Neural progenitor cell (in vitro differentiated cells): ENCODE measurements at places on chromosomes 11 and 22.
A peak's percentile ranks its signal among the peaks of the same experiment; 100 is the strongest.

GRCh38 chr22:30922151-30922611 lies 46.4 kb downstream of the MORC2 start:
- DNase-seq = peak; percentile 25

DNA sequence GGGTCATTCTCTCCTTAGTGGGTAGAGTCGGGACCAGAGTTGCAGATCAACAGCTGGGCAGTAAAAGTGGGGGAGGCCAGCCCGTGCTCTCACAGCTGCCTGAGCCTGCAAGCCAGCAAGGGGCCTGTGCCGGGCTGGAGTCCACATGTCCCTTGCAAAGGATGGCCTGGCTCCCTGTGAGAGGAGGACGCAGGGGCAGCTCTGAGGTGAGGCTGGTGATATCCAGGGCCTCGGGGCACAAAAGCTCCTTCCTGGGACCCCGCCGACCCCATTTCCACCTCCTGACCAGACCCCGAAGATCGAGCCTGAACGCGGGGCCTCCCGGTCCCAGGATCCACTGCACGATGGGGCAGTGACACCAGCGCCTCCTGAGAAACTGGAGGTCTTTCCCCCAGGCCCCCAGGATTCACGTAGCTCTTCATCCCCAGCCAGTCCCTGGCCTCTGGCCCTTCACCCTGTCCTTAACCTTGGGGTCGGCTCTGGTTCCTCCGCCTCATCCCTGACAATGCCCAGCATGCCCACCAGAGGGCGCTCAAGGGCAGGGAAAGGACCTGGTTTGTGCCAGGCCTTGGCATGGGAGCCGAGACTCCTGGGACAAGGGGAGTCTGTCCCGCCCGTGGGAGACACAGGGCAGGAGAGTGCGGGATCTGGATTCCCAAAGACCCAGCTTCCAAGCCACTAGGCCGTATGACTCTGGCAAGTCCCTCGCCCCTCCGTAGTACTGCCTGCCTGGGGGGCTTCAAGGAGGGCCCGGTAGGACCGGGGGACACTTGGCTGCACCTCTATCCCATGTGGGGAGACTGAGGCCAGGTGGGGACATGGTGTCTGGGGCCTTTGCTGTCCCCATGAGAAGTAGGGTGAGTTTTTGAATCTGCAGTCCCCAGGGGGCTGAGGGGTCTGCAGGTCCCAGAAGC lies 17.8 kb upstream of the WNT7B start:
- DNase-seq = peak; percentile 77

- no peak for DNase-seq
Observed at GRCh38 chr11:10604798-10605197, 36.3 kb upstream of the LYVE1 start.

DNA sequence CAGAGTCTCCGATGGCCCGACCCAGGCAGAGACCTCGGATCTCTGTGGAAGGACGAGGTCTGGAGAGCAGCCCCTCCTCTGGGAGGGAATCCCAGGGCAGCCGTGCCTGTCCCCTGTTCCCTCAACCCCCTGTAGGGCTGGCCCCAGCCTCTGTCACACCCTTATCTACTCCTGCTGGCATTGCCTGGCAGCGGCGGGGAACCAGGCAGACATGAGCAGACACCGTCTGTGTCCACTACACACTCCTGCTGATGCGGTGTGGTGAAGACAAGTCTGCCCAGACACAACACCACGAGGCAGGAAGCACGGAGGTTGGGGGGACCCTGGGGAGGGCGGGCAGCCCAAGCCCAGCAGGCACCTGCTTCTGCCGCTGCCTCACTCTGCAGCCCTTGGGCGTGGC lies 52.5 kb upstream of the A4GALT start:
- DNase-seq = no peak

DNA sequence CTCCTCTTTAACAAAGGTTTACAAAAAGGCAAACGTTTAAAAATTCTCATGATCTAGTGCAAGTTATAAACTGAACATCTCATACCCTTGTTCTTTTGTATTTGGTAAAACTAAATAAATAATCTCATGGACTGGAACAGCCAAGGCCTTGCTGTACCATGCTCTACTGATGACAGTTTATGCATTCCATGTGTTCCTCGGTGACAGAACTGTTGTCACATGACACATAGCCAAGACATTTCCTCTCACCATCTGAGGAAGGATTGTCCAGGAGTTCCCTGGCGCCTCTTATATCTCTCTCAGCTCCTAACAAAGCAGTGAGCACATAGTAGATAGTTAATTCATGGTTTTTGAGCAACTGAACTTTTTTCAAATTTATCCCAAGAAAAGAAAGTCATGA lies 12.6 kb downstream of the CCDC83 start:
- no peak for DNase-seq

- DNase-seq = no peak
Observed at GRCh38 chr11:41609511-41609910, 150.1 kb upstream of the LRRC4C start.

DNA sequence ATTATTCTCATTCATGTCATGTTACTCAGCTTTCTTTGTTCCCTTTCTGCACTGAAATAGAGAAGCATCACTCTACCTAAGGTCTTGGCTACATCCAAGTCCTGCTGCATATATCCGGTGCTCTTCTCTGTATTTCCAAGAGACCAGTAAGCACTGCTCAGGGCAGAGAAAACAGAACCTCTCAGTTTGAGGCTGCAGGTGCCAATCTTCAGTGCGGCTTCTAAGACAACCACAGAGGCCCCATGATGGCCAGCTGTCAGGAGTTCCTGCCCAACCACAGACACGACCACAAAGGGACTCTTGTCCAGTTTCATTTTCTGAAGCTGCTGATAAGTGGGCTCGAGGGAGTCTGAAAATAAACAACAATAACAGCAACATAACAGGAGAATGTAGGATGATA lies 378.4 kb upstream of the PITPNB start:
- no peak for DNase-seq

DNA sequence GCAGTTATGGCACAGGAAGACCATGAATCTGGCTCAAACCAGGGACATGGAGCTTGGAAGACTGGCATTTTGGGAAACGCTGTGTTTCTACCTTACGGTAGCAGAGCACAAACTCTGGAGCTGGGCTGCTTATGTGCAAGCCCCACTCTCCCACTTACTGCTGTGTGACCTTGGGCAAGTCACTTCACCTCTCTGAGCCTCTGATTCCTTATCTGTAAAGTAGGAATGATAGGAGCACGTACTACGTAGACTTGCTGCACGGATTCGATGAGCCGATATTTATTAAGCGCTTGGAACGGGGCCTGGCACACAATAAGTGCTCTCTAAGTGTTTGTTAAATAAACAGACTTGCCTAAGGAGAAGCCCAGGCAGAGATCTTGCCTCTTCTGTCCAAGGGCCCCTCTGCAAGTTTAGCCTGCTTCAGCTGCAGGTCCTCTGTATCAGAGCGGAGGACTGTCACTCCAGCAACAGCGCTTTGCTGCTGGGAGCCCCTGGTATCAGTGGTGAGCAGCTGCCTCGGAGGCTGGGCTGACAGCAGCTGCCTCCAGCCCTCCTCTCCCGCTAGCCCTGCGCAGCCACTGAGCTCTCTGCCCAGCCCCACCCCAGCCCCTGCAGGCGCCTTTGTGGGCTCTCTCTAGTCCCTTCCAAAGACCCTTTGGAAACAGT lies 96.9 kb upstream of the ANO1 start:
- peak; percentile 53 for DNase-seq

- no peak for DNase-seq
Observed at GRCh38 chr22:46119729-46120419, 30.5 kb upstream of the PPARA start.

DNA sequence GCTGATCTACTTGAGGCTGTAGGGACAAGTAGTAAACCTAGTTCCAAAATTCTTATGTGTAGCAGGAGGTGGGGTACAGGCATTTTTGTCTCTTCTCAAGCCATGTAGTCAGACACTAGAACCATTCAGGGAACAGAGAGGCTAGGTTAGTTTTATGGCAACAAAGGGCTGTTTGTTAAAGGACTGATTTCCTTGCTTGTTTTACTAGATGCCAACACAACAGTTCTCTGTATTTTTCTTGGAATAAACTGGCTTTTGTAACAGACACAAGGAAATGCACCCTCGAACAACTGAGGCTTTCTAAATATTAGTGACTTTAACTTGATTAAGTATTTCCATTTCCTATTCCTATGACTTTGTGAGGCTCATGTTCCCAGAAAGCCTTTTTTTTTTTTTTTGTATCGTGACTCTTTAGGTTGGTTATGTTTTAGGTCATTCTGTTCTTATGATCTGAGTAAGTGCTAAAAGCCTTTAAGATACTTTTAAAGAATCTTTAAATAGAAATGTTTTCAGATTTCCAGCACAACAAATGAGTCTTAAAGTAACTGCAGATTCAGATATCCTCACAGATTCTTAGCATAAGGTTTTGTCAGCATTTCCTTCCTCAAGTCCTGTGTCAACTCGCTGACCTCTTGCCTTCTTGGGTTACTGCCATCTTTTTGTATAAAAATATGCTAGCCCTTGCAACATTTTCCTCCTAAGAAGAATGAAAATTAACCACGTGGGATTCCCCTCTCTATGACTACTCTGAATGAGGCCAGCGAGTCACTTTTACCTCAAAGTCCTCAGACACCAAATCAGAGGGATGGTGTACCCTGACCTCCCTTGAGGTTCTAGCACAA lies 92.5 kb downstream of the CCDC83 start:
- DNase-seq = no peak
